Activated CD8-positive, alpha-beta memory T cell treated with anti-CD3 and anti-CD28 coated beads for 4 hours (primary cell): ENCODE measurements at places on chromosomes 1 and 21.

DNA sequence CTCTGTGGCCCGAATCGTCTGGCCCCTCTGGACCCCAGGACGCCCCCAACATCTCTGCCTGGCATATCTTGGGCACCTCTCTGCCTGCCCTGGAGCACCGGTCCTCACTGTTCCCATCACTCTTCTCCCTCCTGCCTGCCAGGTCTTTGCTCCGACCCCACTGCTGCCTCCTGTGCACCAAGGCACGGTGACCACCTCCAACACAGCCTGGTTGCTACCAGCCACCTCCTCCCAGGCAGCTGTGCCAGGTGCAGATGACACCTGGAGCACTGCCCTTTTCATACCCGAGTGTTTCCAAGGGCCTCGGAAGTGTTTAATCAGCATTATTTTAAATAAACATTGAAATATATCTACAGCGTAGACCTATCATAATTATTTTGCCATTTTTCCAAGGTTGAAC lies 31.3 kb downstream of the PKNOX1 start:
- no peak for DNase-seq

DNA sequence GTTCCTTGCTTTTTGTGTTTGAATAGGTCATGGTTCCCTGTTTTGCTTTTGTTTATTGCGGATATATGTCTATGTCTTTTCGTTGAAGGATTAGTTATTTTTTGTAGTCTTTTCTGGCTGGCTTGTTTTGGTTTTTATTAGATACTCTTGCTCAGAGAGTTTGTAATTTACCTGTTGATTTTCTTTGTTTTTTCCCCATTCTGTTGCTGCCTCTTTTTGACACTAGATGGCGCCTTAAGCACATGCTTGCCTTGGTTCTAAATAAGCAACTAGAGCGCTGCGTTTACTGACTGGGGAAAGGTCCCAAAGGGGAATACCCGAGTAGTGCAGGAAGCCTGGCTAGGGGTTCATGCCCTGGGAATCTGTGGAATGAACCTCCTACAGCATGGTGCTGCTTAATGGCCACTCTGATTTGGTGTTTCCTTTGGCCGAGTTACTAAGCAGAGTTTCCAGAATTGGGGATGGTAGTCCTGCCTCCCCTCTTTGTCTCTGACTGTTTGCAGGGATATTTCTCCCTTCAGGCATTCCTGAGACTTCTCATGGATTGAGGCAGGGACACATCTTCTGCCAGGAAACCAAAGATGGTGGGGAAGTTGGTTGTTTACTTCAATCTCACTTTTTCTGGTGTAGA lies 143.2 kb downstream of the PTPRU start:
- DNase-seq, result no peak

- DNase-seq, result no peak
Measured at GRCh38 chr1:56287721-56288120, 291.6 kb downstream of the PLPP3 start.

DNA sequence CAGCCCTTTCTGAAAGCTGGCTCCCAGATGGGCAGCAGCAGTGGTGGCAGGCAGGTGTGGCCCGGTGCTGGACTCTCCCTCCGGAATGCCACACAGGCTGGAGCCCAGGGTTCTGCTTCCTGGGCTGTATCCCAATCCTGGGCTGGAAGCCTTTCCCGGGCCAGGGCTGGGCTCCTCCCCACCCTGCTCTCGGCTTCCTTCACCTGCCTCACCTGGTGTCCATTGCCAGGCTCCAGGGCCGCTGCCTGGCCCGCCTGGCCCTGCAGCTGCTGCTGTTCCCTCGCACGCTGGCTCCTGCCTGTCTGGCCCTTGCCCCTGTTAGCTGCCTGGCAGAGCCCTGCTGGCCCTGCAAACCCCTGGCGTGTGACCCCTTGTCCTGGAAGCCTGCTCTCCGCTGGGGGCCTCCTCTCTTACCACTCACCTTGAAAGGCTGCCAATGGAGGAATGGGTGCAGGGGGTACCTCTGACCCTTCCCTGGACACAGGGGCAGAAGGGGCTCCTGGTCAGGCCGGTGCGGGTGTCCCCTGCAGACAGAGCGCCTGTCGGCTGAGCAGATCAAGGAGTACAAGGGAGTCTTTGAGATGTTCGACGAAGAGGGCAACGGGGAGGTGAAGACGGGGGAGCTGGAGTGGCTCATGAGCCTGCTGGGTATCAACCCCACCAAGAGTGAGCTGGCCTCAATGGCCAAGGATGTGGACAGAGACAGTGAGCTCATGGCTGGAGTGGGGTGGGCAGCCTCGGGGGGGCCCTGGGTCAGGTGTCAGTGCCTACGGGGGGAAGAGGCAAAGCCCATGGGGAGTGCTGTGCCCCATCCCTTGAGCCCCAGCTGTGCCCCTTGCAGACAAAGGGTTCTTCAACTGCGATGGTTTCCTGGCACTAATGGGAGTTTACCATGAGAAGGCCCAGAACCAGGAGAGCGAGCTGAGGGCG lies 1.1 kb downstream of the CALML6 start:
- no peak for DNase-seq

GRCh38 chr1:162347281-162347680 lies 29.4 kb downstream of the SPATA46 start:
- DNase-seq, result no peak

DNA sequence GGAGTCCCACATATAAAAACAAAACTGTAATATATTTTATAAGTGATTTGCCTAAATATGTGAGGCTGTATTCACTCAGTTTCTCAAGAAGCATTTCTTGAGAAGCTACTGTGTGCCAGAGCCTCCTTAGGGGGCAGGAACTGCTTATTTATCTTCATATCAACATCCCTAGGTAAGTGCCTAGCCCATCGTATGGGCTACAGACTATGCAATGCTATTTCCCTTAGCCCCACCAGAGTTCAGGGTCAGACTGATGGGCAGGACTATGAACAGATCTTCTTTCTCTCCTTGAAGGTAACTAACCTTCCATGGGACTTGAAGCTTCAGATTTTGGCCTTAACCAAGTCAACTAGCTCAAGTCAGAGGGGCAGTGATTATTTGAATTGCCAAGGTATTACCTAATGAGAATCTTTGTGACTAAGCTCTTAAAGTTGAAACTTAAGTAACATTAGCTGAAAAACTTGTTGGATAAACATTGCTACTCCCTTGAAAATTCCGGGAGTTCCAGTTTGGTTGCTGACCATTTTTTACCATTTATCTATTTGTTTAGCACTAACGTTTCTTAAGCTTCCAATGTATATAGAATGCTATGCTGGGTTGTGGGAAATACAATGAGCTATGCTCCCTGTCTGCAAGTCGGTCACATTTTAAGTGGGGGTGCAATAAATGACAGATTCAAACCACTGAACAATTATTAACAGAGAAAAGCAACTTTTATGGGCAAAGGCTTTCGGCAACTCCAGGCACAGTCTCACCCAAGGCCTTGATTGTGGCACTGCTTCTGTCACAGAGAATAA lies 85.2 kb downstream of the GPR88 start:
- DNase-seq, result no peak

DNA sequence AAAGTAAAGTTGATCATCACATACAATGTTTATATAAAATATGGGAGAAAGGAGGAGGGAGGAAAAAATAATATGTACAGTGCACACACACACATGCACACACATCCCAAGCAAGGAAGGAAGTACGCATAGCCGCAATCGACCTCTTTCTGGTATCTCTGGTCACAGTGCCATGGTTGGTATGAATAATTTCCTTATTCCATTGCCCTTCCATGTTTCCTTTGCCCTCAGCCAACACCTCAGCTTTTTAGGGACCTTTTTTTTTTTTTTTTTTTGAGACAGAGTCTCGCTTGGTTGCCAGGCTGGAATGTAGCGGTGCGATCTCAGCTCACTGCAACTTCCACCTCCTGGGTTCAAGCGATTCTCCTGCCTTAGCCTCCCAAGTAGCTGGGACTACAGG lies 20.6 kb downstream of the CITED4 start:
- no peak for DNase-seq

GRCh38 chr1:238409932-238410331 lies 519.2 kb upstream of the ZP4 start:
- DNase-seq, result no peak

GRCh38 chr1:32316903-32317277 lies 19.1 kb downstream of the MARCKSL1 start:
- DNase-seq, result no peak

- no peak for DNase-seq
Measured at GRCh38 chr1:173193639-173194038, 13.5 kb downstream of the TNFSF4 start.

DNA sequence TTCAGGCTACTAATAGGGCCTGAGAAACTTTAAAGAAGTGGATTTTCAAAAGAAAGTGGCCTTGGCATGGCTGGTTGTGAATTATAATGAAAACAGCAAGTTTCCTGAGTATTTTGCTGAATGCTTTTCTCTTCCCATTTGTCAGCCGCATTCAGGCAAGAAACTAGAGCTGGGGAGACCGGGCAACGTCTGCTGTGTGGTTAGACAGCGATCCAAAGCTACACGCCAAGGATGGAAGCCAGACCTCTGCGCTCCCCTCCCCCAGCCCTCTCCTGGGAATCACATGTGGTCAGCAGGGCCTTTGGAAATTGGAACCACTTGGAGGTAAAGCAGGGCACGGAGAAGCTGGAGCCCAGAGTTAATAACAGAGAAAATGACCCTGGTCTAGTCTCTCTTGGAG lies 114.1 kb upstream of the CD34 start:
- no peak for DNase-seq

- no peak for DNase-seq
Measured at GRCh38 chr1:39044762-39045161, 18.6 kb downstream of the NDUFS5 start.

GRCh38 chr1:19209439-19209989 lies 552 bp downstream of the UBR4 start:
- peak; percentile 9 for DNase-seq

- DNase-seq, result no peak
Measured at GRCh38 chr1:74517599-74518051, 5.2 kb upstream of the LRRC53 start.

DNA sequence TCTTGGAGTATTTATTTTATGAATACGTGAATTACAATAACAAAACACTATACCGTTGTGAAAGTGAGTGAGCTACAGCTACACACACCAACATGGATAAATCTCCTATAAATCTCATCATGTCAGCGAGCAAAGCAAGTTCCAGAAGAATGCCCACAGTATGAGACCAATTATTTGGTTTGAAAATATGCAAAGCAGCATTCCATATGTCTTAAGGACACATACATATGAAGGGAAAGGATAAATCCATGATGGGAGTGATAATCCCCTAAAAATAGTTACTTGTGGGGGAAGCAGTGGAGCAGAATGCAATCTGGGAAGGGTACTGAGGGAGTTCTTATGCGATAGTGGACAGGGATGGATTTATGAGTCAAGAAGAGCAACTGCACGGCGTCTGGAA lies 261.3 kb downstream of the DISC1 start:
- DNase-seq, result no peak

DNA sequence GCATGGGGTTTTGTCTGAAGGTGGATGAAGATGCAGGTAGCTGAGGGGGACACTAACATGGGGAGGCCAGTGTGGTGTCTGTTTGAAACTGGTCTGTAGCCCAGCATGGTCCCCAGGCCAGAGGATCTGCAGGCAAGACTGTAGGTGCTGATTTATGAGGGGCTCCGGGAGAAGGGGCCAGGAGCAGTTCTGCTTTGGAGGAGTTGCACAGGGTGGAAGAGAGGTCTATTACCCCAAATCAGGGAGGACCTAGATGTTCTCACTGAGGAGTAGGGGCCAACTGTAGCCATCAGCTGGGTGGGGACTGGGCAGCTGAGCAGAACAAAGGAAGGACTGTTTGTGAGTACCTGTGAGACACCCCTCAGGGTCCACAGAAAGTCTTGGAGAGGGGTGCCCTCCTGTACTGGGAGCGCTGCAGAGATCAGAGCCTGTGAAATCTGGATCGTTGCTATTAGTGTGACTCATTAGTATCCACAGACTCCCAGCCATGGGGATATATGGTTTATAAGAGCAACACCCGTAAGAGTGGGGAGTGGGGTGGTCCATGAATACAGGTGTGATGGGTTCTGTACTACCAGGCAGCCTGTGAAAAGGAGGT lies 64.3 kb upstream of the IRF2BP2 start:
- no peak for DNase-seq

DNA sequence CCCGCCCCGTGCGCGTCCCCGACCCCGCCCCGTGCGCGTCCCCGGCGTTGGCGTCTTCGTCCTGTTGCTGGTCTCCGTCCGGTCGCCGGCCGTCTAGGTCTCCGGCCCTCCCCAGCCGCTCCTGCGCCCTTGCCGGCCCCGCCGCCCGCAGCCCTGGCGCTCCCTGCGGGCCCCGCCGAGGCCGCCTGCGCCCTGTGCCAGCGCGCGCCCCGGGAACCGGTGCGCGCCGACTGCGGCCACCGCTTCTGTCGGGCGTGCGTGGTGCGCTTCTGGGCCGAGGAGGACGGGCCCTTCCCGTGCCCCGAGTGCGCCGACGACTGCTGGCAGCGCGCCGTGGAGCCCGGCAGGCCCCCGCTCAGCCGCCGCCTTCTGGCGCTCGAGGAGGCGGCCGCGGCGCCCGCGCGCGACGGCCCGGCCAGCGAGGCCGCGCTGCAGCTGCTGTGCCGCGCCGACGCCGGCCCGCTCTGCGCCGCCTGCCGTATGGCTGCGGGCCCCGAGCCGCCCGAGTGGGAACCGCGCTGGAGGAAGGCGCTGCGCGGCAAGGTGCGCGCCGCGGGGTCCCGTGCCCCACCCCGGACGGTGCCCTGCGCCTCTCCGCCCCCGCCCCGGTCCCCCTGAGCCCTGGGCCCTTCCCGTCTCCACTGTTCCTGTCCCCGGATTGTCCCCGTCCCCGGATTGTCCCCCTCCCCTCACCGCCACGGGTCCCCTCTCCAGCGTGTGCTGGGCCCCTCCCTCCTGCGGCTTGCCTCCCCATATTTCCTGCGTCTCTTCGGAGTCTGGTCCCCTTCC lies at the start of gene RNF187:
RNF187 (plus strand) TSS at position 47 of the 789 bp plus-strand sequence.
- peak; percentile 68 for DNase-seq

DNA sequence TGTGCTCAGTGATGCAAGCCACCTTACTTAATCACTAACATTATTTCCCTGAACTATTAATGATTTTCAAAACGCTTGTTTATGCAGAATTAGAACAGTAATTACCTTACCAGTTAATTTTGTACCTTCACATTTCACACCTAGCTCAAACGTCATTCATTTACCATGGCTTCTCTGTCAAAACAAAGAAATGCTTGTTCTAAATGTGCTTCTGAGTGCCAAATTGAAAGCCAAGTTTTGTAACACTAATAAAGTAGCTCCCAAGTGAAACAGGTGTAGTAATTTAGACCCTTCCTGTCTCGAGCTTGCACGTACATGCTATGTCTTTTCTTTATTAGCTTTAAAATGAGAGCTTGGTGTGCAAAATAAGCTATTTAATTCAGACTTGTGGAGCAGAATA lies 533.7 kb upstream of the PKN2 start:
- DNase-seq, result no peak

GRCh38 chr1:225458222-225458631 lies 30.4 kb upstream of the LBR start:
- DNase-seq, result no peak

DNA sequence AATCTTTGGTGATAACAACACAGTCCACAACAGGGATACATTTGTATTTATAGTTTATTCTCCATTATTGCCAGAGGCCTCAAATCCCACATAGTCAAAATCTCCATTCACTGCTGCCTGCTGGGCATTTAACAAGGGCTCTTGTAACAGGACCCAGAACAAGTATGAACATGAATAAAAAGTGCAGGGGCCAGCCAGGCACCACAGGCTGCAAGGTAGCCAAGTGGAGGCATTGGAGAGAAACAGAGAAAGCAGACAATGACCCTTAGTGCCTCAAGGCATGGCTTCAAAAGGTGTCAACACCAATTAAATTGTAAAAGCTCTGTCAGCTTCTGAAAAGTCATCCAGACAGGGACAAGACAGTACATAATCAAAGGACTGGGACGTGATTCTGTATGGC lies 116.8 kb downstream of the ATP6V1G3 start:
- no peak for DNase-seq
